ENCODE measurements at places on chromosomes 1 and 21. TPM values are rescaled to one million over a fixed set of nuclear protein-coding genes. Genes with fewer than 3 reads are reported as not detected.

IL19 gene
- total RNA-seq = not detected

KRTAP19-3 gene
- not detected for total RNA-seq

LDLRAD1 gene
- not detected for total RNA-seq

RNPC3 gene
- total RNA-seq = 4.6 TPM

CC2D1B gene
- total RNA-seq = 28.9 TPM

DNA sequence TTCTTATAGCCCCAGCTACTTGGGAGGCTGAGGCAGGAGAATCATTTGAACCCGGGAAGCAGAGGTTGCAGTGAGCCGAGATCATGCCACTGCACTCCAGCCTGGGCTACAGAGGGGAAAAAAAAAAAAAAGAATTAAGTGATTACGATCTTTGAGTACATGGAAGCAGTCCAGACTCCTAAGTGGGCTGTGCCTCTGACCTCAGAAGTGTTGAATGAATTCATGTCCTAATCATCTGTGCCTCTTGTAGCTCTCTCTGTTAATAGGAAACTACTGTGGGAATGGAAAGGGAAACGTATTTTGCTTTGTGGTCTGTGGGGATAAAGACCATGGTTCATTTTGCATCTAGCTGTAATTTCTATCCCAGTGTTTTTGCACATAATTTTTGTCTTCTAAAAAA, 8.4 kb upstream of the IVNS1ABP start:
- H3K4me3 ChIP-seq = no peak overlapping the region
- no peak for DNase-seq
- H3K4me1 ChIP-seq = no peaks in the 10 kb centered on the region
- no peaks in the 10 kb centered on the region for H3K27me3 ChIP-seq

DNA sequence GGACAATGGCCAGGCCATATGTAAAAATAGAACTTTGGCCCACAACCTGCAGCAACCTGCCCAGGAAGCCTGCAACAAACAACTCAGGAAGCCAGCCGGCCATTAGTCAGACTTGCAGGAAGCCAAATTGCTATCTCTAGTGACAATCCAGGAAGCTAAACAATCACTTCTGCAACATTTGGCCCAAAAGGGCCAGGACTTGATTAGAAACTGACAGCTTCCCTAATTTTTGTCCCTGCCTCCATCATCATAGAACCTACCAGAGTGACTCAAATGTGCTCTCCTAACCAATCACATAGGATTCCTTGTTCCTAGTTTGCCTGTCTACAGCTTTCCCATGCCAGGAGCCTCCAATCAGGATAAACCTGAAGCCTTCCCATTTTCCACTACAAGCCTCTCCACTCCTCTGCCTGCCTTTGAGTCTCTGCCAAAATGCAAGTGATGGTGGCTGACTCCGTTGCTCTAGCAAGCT, 639.3 kb downstream of the PTPRU start:
- no peak overlapping the region for H3K27ac ChIP-seq
- H3K4me1 ChIP-seq = no peaks in the 10 kb centered on the region
- H3K4me3 ChIP-seq = no peak overlapping the region
- no peaks in the 10 kb centered on the region for H3K36me3 ChIP-seq

DNA sequence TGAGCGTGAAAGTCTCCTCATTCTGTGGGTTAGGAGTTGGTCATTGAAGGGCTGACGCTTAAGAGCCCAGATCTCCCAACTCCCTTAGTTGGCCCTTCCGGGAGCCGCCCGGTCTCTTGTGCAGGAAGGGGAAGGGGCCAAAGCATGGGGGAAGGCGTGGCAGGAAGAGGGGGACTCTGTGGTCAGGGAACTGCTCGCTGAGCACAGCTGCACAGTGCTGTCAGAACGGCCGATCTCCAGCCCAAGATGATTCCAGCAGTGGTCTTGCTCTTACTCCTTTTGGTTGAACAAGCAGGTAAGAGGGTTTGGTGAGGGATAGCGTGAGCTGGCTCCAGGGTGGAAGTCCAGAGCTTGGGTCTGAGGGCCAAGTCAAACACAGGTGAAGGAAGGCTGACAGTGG, at the start of gene FCER1G:
TSS of gene FCER1G (plus strand) at position 220 of the 400 bp plus-strand sequence. CDS start at position 247, 27 bp downstream.
- peaks cover 14% of the 10 kb centered on the region for H3K4me1 ChIP-seq
- H3K36me3 ChIP-seq = peaks cover 12% of the 10 kb centered on the region
- no peak within 1 kb of the TSS for H3K27ac ChIP-seq
- no peak within 1 kb of the TSS for H3K4me3 ChIP-seq
- no peak for DNase-seq

DNA sequence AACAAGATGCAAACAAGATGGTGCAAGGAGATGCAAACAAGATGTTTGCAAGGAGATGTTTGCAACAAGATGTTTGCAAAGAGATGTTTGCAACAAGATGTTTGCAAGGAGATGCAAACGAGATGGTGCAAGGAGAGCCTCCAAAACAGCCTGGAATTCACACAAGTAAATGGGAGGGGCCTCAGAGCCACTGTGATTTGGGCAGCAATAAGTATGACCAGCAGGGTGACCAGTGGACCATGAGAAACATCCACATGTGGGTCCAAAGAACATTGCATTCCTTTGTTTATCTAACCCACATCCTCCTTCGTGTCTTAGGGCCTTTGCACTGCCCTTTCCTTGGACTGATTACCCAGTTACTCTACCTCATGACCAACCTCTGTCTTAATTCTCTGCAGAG, 162.9 kb downstream of the PLPP3 start:
- no peak overlapping the region for H3K27ac ChIP-seq
- no peak overlapping the region for H3K4me3 ChIP-seq
- no peaks in the 10 kb centered on the region for H3K36me3 ChIP-seq
- no peaks in the 10 kb centered on the region for H3K4me1 ChIP-seq
- no peak for DNase-seq
- no peaks in the 10 kb centered on the region for H3K27me3 ChIP-seq

DNA sequence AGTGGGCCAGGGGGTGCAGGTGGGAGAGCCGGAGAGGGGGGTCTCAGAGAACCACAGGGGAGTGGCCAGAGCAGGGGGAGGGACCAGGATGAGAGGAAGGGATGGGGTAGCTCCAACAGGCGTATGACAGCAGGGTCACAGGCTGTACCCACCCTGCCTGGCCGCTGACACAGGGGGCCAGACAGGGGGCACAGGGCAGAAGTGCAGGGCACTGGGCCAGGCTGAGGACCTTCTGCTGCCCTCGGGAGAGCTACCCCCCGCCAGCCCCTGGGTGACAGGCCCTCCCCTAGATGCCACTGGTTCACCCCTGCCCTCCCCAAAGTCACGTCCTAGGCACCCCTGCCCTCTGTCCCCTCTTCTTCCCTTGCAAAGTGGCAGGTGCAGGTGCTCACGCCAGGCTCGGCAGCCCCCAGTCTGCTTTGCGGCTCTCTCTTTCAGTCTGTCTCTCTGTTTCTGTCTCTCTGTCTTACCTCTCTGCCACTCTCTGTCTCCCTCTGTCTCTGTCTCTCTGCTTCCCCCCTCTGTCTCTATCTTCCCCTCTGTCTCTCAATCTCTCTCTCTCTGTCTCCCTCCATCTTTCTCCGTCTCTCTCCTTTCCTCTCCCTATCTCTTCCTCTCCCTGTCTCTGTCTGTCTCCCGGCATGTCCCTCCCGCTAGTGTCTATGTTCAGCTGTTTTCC, 48.5 kb downstream of the WNT9A start:
- no peaks in the 10 kb centered on the region for H3K36me3 ChIP-seq
- no peaks in the 10 kb centered on the region for H3K27me3 ChIP-seq
- no peak for DNase-seq
- no peak overlapping the region for H3K4me3 ChIP-seq

DNA sequence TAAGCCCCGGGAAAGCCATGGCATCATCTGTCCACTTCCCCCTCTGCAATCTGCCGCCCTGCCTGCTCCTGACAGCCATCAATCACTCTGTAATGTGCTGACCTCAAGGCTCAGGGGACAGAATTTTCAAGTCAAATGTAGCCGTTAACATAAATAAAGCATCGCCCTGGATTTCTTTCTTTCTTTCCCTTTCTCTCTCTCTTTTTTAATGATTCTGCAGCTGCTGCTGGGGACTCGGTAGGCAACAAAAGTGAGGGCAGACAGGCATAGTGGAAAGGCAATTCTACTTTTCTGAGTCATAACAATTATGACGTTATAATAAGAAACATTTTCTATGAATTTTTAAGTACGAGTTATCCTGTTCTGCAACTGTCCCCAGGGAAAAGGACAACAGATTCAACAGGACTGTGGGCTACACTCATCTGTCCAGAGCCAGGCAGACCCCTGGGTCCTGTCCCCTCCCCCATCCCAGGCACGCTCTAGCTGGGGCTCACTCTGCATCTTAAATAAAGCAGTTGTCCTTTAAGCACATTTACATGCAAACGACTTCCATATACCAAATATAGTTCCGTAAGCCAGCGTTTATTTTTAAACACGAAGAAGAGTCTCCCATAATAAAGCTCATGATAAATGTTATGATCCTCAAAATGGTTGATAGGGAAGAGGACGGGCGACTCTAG, 78.7 kb downstream of the SSBP3 start:
- peak overlapping the region; percentile 60 for H3K27ac ChIP-seq
- no peak for DNase-seq
- no peak overlapping the region for H3K4me3 ChIP-seq
- H3K36me3 ChIP-seq = peaks cover 2% of the 10 kb centered on the region

- H3K36me3 ChIP-seq = no peaks in the 10 kb centered on the region
- H3K4me3 ChIP-seq = no peak overlapping the region
- H3K4me1 ChIP-seq = peaks cover 8% of the 10 kb centered on the region
- DNase-seq = peak; percentile 98
- no peaks in the 10 kb centered on the region for H3K27me3 ChIP-seq
These were observed 80.6 kb upstream of the SLFNL1 start for GRCh38 chr1:41101950-41102607.

DNA sequence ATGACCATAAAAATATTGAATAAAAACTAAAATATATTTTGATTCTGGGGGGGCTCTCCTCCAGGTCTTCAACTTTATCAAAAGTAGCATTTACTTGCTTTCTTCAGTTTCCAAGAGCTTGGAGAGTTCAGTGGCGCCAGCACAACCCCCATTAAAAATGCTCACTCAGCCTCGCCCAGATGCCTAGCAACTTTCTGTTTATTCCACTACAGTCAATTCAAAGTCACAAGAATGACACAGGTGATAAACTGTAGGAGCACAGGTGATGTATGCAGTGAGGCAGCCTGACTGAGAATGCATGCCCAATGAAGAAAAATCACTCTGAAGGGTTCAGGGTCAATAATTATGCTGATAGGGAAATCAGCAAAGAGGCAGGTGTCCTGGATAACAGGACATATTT, 159.4 kb upstream of the ATP1B1 start:
- no peak for DNase-seq
- H3K4me3 ChIP-seq = no peak overlapping the region
- H3K27me3 ChIP-seq = no peaks in the 10 kb centered on the region
- H3K36me3 ChIP-seq = no peaks in the 10 kb centered on the region
- H3K27ac ChIP-seq = no peak overlapping the region
- no peaks in the 10 kb centered on the region for H3K4me1 ChIP-seq

DNA sequence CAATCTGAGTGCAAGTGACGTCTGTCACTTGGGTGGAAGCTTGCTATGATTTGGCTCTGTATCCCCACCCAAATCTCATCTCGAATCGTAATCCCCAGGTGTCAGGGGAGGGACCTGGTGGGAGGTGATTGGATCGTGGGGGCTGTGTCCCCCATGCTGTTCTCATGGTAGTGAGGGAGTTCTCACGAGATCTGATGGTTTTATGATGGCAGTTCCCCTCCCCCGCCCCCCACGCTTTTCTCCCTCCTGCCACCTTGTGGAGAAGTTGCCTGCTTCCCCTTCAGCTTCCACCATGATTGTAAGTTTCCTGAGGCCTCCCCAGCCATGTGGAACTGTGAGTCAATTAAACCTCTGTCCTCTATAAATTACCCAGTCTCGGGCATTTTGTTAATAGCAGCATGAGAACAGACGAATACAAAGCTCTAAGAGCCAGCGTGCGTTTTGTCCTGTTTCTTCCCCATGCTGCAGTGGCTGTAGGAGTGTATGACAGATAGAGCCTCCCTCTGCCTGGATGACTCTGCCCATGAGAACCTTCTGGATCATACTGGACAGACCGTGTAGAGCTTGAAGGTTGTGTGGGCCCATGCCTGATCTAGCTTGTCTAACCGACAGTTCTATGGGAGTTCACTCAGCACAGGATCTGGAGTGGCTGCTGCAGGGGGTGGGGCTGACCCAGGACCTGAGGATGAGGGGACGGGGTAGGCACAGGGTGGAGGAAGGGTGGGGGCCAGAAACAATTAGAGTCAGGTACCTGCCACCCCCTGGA, 139.7 kb upstream of the ERRFI1 start:
- H3K4me3 ChIP-seq = no peak overlapping the region

DNA sequence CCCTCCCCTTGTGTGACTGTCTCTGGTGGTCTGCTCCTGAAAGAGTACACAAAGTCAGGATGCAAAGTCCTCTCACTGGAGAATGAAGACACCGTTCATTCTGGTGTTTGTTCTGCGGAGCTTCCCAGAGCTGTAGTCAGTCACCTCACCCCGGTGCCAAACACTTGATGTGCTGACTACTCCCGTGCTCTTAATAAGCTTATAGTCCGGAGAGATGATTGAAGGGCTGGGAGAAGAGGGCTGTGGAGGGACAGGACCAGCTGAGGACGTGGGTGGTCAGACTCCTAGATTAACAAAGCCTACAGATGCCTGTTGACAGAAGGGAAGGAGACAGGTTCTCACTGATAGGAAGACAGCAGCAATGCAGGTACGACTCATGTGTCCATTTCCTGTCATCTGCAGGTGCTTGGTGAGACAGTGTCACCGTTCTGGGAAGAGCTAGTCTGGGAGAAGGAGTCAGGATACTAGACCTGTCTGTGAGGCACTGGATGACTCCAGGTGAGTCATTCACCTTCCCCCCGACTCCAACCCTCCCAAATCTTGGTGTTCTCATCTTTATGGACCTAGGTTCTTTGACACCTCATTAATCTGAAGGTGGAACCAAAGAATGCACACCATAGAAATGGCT, 40.4 kb upstream of the LRRN2 start:
- no peak overlapping the region for H3K4me3 ChIP-seq
- DNase-seq = no peak
- H3K4me1 ChIP-seq = no peaks in the 10 kb centered on the region
- no peaks in the 10 kb centered on the region for H3K36me3 ChIP-seq
- H3K27me3 ChIP-seq = peaks cover 17% of the 10 kb centered on the region

- peak overlapping the region; percentile 71 for H3K4me3 ChIP-seq
- peak; percentile 32 for DNase-seq
- no peaks in the 10 kb centered on the region for H3K36me3 ChIP-seq
- peak overlapping the region; percentile 52 for H3K27ac ChIP-seq
These were observed 940 bp downstream of the SOX13 start for GRCh38 chr1:204073837-204074273.

DNA sequence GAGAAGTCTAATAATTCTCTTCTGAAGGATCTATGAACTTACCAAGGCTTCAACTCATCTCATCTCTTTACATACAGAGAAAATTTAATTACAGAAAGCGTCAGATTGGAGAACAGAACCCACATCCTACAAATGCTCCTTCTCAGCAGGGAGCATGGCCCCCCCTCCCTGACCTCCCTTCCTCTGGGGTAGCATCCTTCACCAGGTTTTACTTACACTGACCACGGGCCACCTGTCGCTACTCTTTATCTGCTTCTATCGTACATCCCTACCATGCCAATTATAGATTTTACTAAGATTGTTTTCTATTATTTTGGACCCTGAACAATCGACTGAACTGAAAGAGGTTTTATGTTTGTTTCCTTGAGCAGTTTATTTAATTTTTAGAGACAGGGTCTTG, 25.8 kb downstream of the RIPPLY3 start:
- peaks cover 2% of the 10 kb centered on the region for H3K27me3 ChIP-seq
- DNase-seq = no peak
- H3K4me3 ChIP-seq = no peak overlapping the region
- H3K27ac ChIP-seq = no peak overlapping the region
- no peaks in the 10 kb centered on the region for H3K4me1 ChIP-seq
- H3K36me3 ChIP-seq = no peaks in the 10 kb centered on the region

All from fibroblast of lung (primary cell).